Stomach (tissue), 19 donors: ENCODE measurements at places on chromosomes 4 and X.
A peak's percentile ranks its signal among the peaks of the same experiment; 100 is the strongest.

GRCh38 chr4:104486716-104487504 lies 7.8 kb downstream of the CXXC4 start:
- no peak for DNase-seq

DNA sequence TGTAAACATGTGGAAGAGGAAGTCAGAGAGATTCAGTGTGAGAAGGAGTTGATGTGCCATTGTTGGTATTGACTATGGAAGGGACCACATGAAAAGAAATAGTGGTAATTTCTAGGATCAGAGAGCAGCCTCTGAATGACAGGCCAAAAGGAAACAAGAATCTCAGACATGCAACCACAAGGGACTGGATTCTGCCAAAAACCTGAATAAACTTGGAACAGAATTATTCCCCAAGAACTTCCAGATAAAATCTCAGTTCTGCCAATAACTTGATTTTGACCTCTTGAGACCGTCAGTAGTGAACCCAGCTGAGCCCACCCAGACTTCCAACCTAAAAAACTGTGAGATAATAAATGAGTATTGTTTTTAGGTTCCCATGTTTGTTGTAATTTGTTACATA lies 653.6 kb upstream of the NR3C2 start:
- DNase-seq: no peak

- no peak for DNase-seq
Observed at GRCh38 chr4:16772366-16772850, 126.0 kb downstream of the LDB2 start.

- DNase-seq: no peak
Observed at GRCh38 chr4:63211776-63212479, 1197.3 kb downstream of the TECRL start.

- DNase-seq: peak; percentile 37
Observed at GRCh38 chr4:77347351-77347966, 190.5 kb downstream of the CCNG2 start.

DNA sequence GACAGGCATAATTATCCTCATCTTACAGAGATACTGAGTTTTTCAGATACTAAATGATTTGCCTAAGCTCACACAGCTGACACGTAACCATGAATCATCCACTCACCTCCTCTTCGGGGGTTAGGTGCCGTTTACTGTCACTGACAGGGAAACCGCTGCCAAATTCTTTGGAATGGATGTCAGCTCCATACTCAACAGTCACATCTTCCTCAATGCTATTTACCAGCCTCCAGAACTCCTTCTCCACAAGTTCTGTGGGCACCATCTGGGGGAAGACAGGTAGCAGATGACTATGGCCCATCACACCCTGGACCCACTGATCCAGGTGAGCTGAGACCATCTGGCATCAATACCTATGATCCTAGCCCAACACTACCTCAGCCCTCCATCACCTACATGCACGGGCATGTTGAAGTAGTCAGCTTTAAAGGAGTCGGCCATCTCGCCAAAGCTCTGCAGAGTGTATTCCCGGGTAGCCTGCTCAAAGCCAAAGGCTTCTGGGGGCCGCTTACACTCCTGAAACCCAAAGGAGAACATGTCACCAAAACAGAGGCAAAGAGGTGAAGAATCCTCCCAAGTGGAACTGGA lies 13.5 kb downstream of the KDM5C start:
- no peak for DNase-seq

- no peak for DNase-seq
Observed at GRCh38 chr4:152860046-152860445, 76.1 kb upstream of the FHDC1 start.

GRCh38 chrX:110667706-110668105 lies 127.9 kb downstream of the CHRDL1 start:
- DNase-seq: no peak

DNA sequence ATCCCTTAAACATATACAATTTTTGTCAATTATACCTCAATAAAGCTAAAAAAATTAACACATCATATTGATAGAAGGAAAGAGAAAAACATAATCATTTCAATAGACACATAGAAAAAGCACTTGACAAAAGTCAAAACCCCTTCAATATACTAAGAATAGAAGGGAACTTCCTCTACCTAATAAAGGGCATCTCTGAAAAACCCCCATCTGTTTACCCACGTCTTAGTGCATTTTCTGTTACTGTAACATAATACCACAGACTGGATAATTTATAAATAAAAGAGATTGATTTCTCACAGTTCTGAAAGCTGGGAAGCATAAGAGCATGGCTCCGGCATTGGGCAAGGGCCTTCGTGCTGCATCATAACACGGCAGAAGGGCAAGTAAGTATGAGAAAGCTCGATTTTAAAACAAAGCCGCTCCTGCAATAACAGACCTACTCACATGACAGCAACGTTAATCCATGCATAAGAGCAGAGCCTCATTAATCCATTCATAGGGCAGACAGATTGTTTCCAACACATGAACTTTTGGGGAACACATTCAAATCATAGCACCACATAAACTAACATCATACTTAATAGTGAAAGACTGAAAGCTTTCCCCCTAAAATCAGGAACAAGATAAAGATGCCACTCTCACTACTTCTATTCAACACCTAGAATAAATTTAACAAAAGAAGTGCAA lies 15.7 kb downstream of the STEEP1 start:
- DNase-seq: no peak

GRCh38 chr4:159195361-159195769 lies 92.5 kb downstream of the RAPGEF2 start:
- no peak for DNase-seq

DNA sequence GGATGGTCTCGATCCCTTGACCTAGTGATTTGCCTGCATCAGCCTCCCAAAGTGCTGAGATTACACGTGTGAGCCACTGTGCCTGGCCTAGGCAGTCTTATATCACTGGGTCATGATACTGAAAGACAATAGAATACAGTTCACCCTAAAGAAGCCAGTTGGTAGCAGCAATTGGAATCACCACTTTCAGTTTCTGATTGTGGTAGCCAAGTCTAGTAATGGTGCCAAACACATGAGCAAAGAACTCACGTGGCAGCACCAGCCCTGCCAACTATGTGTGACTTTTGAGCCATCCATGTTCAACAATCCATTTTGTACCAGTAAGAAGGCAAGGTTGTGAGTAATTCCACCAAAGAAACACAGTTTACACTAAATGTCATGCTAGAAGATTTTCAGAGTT lies 548.4 kb downstream of the KLHL13 start:
- DNase-seq: no peak

GRCh38 chrX:13024986-13025385 lies 19.4 kb downstream of the FAM9C start:
- no peak for DNase-seq
